ENCODE measurements at places on chromosomes 7 and 10.

DNA sequence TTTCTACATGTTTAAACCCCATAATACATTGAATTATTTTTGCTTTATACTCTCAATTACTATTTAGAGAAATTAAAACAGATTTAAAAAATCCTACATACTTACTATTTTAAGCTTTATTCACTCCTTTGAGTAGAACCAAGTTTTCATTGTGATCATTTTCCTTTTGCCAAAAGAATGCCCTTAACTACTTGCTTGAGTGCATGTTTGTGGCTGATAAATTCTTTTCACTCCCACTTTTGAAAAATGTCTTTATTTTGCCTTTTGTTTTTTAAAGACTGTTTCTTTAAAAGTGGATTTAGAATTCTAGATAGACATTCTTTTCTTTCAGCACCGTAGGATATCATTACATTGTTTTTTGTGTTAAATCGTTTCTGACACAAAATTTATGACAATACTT lies 22.3 kb upstream of the AGR3 start:
- DNase-seq = no peak

DNA sequence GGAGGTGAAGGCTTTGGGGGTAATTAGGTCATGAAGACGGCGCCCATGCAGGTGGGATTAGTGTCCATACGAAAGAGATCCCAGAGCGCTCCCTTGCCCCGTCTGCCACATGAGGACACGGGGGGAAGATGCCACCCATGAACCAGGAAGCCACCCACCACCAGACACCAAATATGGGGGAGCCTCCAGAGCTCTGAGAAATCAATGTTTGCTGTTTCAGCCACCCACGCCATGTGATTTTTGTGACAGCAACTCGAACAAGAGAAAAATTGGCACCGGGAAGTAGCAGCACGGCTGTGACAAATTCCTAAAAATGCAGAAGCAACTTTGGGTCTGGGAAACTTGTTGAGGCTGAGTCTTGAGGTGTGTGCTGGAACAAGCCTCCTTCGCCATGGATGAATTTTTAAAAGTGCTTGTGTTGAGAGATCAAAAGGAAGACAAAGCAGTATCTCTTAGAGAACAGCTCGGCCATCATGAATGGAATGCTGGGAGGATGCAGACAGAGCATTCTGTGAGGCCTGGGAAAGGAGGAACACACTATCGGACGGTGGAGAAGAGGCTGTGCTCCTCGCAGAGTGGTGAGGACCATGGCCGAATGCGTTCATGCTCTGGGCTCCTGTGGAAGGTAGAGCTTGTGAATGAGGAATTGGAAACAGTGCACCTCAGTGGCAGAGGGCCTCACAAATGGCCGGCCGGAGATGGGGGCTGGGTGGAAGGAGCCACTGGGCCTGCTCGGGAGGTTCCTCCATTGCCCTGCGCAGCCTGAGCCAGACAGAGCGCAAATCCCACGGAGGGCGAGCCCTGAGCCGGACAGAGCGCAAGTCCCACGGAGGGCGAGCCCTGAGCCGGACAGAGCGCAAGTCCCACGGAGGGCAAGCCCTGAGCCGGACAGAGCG lies 277.5 kb downstream of the PTPRN2 start:
- DNase-seq = no peak

DNA sequence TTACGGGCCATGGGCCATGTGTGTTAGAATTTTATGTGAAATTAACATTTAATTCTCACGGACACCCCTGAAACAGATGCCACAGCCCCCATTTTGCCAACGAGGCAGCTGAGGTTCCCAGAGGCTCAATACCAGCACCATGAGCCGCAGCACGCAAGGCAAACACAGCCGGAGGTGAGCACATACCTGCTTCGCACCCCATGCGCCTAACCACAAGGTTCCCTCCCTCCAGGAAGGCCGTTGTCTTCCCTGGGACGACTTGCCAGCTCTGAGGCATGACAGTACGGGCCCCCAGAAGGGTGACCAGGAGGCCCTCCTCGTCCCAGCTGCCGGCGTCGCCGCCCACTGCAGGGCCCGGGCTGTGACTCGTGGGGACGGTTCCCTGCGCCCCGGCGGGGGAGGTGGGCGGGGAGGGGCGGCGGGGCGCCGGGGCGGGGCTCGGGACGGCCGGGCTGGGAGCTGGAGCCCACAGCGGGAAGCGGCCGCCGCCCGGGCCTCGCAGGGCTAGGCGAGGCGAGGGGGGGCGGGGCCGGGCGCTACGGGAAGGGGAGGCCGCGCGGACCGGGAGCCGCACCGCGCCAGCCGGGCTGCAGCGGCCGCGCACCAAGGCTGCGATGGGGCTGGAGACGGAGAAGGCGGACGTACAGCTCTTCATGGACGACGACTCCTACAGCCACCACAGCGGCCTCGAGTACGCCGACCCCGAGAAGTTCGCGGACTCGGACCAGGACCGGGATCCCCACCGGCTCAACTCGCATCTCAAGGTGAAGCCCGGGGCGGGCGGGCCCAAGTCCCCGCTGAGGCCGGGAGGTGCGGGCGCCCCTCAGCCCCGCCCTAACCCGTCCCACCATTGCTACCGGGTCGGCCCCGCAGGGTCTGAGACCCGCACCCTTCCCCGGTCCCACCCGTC lies at the start of gene CAV2:
CAV2 (plus strand) TSS at position 571 of the 910 bp plus-strand sequence; CDS start at position 615, 44 bp downstream.
- peak; percentile 70 for DNase-seq

DNA sequence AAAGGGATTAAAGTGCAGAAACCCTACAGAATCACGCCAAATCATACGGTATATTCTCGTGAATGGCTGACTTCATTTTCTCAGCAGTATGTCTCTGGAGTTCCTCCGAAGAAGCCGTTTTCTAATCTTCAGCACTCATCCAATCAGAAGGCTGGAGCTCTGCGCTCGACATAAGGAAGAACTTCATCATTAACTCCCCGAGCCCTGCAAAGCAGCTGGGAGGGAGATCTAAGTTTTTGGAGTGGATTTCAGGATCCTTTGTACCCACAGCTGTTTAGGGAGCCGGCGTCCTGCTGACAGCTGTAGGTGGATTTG lies 40.7 kb upstream of the SDK1 start:
- DNase-seq = no peak

DNA sequence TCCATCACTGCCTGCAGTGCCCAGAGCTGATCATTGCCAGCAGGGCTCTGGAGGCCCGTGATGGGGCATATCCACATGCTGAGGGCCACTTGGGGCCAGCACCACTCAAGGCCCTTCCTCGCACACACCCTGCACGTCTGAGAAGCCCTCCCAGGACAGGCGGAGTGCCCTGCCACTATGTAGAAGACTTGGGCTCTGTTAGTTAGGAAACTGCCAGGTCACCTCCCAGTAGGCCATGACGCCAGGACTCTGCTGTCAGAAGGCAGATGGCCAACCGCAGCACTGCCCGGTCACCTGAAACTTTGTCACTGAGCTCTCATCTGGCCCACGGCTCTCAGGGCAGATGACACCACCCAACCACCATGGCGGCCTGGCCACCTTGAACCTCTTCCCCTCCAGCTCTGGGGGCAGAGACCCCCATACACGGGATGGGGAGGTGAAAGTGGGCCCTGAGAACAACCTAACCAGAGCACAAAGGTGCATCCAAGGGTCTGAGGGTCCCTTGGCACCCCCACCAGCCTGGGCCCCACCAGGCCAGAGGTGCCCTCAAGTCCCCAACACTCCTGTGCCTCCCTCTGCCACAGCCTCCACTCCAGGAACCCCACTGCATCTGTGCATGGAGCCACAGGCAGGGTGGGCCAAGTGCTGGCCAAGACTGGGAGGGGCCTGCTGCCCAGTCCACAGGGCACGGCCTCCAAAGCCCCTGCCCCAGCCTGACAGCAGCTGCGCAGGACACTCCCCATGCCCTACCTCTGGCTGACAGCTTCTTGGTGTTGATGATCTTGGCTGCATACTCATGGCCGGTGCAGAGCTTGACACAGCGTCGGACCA lies 41.8 kb downstream of the CAMK2B start:
- no peak for DNase-seq

DNA sequence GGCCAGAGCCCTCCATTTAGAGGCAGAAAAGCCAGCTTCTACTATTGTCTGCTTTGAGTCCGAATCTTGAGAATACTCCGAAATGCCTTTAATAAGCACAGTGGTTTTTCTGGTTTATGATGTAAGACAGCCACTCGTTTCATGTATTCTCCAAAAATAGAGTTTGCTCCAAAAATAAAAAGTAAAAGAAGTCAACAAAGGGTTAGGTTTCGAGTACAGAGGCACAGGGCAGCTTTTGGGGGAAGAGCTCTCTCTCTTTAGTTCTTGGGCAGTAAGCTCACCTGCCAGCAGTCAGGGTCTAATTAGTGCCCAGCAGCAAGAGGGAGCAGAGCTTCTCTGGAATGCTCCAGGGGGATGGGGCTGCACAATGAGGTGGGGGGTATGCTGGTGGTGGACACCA lies 20.2 kb downstream of the CREB3L2 start:
- DNase-seq = no peak

DNA sequence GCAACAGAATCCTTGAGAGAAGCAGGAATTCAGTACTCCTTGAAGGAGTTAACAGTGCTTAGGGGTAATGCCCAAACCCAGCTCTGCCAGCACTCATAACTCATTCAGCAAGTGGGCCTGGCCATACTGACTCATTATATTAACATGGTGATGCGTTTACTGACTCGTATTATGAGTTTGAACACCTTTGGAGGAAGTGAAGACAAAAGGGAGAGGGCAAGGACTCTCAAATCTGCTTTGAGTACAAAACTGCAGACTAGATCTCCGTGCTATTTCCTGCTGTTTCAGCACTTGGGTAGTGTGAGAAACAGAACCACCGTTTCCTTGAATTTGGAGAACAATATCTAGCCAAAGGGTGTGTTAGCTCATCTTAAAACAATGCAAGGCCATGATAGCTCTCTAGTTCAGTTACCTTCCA lies 30.8 kb downstream of the SLC16A9 start:
- DNase-seq = no peak
